ENCODE measurements at places on chromosomes 13 and 19.

DNA sequence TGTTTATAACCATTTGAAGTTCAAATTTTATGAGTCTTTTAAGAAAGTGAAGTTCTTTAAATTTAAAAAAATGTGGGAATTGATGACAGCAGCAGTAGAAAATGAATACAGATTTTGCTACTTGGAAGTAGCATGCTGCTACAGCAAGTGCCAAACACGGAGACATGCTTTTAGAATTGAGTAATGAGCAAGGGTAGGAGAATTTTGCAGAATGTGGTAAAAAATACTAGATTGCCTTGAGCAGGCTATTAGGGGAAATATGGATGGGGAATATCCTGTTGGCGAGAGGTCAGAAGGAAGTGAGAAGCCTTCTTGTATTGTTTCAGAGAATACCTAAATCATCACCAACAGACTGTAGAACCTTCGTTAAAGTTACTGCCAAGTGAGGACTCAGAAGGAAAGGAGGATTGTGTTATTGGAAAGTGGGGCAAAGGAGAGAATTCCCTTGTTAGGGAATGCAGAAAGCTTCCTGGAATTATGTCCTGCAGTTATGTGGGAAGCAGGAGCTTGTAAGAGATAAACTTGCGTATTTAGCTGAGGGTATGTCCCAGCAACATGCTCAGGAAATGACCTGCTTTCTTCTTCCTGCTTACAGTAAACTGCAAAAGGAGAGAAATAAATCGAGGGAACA is 32.4 kb upstream of the OXGR1 start:
- no peak for DNase-seq

DNA sequence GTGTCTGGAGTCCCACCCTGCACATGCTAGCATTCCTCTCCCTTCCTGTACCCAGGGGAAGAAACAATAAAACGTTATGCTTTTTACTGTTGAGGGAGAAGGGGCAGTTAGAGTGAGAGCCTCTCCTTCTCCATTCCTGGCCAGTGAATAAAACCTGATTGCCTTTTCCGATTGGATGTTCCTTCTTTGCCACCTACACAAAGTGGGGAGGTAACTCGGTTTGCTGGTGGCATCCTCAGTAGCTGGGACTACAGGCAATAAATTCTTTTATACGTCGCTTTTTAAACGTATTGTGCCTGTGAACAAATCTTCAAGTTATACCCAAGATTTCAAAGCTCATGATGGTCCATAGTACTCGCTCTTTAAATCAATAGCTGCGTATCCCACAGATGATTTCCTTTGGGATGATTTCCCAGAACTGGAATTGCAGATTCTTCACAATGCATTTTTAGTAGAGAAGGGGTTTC is 660 bp upstream of the MVB12A start:
- DNase-seq: no peak

- no peak for DNase-seq
Observed at GRCh38 chr19:17424743-17425365, 5.0 kb downstream of the MVB12A start.

GRCh38 chr13:80504453-80504852 is 163.5 kb upstream of the SPRY2 start:
- no peak for DNase-seq

GRCh38 chr13:74187564-74187963 is 53.4 kb upstream of the KLF12 start:
- DNase-seq: no peak

- DNase-seq: no peak
Observed at GRCh38 chr19:19388568-19389555, 16.6 kb upstream of the GATAD2A start.

GRCh38 chr13:63305641-63306133 is 1890.0 kb upstream of the PCDH20 start:
- DNase-seq: no peak

DNA sequence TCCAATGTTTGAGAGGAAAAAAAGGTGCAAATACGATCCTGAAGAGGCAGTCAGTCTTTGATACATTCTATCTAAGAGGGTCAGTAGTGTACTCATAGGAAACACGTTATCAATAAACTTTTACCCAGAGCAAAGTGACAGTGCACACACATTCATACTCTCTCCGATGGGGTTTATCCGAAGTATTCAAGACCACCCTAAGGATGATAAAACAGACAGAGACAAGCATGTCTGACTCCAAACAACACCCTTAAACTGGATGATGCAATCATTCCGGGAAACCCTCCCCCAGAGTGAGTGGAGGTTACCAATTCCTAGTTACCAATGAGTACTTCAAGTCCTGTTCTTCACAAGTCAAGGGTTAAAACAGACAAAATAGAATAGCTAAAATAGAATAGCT is 79.1 kb downstream of the DNAJC3 start:
- no peak for DNase-seq

GRCh38 chr13:27796544-27797227 is 4.4 kb downstream of the GSX1 start:
- DNase-seq: no peak

GRCh38 chr13:113853518-113854237 is 10.2 kb downstream of the GAS6 start:
- peak; percentile 50 for DNase-seq

- no peak for DNase-seq
Observed at GRCh38 chr13:40342901-40343300, 323.5 kb downstream of the FOXO1 start.

GRCh38 chr13:28316129-28316528 is 177.8 kb downstream of the PAN3 start:
- DNase-seq: no peak

DNA sequence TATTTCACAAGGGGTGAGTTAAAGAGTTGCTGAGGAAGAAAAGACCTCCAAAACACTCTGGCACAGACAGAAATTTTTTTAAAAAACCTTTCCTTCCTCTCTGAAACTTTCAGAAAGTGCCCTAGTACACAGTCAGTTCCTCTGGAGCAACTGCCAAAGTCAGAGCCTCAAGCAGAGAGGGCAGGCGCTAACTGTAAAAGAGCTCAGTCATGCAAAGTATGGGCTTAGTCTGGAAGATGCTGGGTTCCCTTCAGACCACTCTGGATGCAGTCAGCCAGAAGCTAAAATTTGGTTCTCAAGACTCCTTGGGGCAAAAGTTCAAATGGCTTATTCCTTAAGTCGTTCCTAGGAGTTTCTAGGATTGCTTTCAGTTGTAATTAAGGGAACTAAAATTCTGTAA is 671.6 kb downstream of the PCDH9 start:
- no peak for DNase-seq

DNA sequence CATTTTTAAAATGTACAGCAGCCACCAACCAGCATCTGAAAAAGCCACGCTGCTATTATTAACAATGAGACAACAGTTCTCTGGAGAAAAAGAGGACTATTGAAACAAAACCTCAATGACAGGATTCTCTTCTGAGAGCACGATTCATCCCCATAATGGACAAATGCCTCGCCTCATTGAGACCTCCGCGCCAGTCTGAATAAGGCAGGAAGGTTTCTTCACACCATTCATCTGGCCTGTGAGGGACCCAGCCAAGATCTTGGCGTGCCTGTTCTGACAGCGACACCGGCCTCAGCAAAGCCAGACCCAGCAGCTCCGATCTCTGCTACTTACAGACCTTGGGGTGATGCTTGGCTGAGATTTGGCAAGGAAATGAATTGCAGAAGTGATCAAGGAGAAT is 14.8 kb downstream of the SMIM7 start:
- DNase-seq: no peak

DNA sequence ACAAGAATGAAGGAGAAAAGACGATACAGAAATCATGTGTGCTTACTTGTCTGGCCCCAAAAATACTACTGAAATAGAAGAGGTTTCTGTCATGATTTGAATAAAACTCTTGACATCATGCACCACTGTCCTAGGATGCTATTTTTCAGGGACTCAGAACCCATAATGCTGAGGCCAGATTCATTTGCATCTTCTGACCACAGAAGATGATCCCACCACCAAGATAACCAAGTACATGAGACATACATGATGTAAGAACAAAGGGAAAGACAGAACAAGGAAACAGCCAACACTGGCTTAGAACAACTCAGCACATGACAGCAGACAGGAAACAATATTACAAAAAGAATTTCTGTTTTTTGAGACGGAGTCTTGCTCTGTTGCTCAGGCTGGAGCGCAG is 2.5 kb downstream of the ZNF552 start:
- no peak for DNase-seq

- DNase-seq: no peak
Observed at GRCh38 chr13:106393776-106394175, 141.7 kb downstream of the EFNB2 start.

DNA sequence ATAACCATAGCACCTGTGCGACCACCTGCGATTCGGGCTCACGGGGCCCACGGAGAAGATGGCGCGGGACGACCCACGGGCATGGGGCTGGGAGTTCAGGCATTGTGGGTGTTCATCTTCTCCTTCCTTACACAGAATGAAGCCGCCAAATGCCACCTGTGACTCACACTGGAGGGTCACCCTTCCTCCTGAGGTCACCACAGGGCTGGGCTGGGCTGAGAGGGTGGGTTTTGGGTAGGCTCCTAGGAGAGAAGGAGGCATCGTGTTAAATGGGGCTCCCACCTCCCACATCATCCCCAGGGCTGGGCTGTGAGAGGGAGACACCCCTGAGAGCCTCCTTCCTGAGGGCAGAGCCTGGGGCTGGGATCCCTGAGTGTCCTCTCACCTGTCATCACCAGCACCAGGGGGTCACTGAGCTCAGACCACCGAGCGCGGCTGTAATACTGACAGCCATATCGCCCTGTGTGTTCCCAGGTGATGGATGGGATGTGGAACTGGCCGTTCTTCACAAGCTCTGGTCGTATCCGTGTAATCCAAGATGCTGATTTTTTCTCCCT is 1.4 kb downstream of the LILRB2 start:
- no peak for DNase-seq

DNA sequence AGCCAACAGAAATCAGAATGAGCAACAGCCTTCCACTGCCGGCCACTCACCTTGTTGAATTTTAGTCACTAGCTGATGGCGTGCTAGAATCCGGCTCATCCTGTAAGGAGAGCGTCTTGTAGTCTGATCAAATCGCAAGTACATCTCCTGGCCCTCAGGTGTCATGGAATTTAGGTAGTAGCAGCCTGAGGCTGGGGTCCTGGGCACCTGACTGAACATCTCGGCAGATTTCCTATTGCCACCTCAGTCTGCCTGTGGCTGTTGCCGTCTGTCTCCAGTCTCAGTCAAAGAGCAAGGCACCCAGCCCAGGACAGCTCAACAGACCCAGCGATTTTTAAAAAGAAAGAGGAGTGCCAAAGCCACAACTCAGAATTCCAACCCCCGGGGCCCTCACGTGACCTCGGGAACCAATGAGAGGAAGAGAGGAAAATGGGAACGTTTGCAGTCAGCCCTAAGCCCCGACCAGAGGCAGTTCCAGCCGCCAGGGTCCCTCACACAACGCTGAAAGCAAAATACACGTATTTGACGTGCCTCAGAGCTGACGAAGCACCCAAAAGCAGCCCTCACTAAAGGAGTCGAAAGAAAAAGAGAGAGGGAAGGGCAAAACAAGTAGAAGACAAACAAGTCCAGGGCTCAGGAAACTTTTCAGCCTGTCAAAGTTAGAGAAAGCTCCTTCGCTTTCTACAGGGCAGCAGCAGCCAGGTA is at the start of gene STARD13:
TSS of gene STARD13 (minus strand) at position 336 of the 705 bp plus-strand sequence. CDS start at position 219, 117 bp downstream.
- DNase-seq: peak; percentile 97

DNA sequence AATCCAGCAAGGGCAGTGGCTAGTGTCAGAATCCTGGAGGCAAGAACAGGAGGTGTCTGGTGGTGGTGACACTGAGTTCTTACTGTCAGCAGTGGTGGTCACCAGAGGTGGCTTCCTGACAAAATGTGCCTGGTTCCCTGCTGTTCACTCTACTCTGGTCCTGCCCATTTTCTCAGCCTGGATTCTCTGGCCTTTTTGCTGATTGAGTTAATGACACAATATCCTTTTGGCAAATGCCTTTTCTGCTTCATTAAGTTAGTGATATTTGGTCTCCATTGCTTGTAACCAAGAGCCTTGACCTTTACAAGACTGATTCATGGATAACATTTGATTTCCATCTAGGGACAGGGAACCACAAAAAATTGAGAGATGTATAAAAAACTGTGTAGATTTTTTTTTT is 51.1 kb downstream of the RFC3 start:
- DNase-seq: no peak

- DNase-seq: no peak
Observed at GRCh38 chr13:110825516-110825915, 89.4 kb downstream of the ANKRD10 start.

- DNase-seq: no peak
Observed at GRCh38 chr19:4448147-4448985, 9.2 kb downstream of the UBXN6 start.

- no peak for DNase-seq
Observed at GRCh38 chr19:50663482-50663790, 14.2 kb downstream of the C19orf81 start.

GRCh38 chr13:55660851-55661250 is 1479.9 kb upstream of the PRR20A start:
- DNase-seq: no peak

- DNase-seq: no peak
Observed at GRCh38 chr13:88097541-88097940, 426.4 kb downstream of the SLITRK5 start.

DNA sequence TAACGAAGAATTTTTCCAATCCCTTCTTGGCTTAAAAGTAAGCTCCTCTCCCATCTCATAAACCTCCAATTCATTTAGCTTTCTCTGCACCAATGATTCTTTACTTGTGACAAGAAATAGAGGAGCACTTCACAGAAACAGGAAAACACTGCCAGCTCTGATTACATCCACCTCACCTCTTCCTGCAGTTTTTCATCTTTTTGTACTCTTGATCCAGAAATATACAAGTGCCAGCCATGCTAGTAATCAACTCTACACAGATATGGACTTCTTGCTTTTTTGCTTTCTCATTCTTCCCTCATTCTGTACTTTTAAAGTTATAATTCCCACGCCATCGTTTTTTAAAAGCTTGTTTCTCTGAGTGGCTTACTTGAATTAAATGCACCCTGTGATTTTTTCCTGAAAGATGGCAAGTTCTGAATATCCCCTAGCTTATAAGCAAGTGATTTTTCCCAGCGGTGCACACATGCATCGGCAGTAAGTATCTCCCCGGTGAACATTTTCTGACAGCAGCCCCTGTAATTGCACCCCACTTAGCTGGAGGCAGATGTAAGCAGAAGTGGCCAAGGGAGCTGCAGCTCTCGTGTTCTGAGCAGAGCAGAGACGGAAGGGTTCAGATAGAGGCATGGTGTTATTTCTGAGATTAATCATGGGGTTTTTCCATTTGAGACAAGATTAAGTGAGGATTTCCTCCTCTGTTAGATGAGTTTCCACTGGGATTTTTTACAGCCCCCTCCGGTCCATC is 340.7 kb downstream of the SLC7A1 start:
- DNase-seq: no peak

- no peak for DNase-seq
Observed at GRCh38 chr13:65236841-65237418, 1993.2 kb downstream of the PCDH9 start.
